Spinal cord (tissue), 10 donors: ENCODE measurements at places on chromosomes 3 and 15.

DNA sequence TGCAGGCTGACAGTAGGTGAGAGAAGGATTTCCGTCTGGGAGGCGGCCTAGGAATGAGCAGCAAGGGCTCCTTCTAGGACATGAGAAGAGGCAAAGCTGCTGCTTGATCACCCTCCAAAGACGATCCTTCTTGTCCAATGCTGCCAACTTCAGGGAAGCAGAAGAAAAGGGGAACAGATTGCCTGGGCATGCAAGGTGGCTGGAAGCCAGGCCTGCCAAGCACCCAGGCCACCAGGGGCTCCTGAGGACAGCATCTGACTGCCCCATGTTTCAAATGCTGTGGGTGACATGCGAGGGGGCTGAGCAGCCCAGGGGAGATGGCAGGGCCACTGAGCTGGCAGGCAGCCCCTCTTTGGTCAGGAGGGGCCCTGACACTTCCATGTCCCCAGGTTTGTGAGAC, 3.3 kb upstream of the GRIP2 start:
- DNase-seq = no peak

DNA sequence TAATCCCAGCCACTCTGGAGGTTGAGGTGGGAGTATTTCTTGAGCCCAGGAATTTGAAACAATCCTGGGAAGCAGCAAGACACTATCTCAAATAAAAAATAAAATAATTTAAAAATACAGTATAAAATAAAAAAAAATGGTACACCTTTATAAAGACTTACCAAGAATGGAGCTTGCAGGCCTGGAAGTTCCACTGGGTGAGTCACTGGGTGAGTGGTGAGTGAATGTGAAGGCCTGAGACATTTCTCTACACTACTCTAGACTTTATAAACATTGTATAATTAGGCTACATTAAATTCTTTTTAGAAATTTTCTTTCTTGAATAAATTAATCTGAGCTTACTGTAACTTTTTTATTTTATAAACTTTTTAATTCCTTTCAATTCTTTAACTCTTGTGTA, 609.1 kb upstream of the BCHE start:
- DNase-seq = no peak

- DNase-seq = no peak
Observed at GRCh38 chr3:90055666-90056065, 948.2 kb downstream of the EPHA3 start.

DNA sequence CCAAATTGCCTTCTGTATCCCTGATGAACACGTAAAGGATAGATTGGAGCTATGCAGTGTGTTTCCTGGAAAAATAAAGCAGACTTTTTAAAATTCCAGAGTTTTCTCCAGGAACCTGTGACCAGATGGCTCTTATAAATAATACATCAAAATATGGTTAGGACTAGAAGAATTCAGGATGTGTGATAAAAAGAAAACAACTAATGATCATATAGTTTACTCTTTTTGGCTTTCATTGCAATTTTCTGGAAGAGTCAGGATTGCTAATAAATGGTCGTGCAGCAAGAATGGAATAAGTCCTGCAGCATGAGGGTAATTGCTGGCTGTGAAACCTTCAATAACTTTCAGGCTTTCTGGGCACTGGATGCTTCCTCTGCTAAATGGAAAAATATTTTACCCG, 30.2 kb upstream of the DENND4A start:
- peak; percentile 45 for DNase-seq

DNA sequence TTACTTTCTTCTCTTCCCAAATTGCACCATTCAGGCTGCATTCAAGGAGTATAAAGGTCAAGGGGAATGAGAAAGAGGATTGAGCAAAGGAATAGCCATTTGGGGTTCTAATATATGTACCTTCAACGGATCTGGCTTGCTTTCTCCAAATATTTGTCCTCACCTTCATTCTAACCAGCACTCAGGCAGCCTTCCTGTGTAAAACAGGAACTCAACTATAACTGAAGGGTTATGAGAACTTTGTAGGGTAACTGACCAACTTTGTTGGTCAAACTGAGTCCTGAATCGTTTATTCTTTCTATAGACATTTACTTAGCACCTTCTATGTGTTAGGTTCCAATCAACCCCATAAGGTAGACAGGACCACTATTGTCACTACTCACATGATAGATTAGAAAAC, 5.1 kb upstream of the CPOX start:
- DNase-seq = no peak

DNA sequence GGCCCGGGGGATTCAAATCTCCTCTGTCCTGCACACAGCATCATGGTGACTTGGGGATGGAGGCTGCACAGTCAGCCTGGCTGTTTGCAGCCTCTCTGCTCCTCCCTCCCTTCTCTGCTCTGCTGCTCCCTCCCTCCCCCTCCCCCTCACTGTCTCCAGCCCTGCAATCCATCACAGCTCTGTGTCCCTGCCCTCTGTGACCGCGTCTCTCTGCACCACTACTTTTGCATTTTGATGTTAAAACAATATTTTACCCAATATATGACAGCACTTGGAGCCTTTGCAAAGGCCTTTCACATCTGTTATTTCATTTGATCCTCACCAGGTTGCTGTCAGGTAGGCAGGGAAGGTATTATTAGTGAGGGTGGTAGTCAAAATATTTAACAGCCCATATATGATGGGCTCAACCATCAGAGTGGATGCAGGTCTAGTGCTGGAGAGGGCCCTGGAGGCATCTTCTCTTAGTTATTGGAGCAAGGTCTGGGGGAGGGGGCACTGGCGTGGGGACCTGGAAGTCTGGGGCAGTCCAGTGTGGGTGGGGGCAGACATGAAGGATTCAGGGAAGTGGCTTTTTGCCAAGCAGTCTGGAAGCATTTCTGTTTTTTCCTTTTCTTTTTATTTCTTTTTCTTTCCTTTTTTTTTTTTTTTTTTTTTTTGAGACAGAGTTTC, 16.3 kb upstream of the VPS8 start:
- DNase-seq = no peak

DNA sequence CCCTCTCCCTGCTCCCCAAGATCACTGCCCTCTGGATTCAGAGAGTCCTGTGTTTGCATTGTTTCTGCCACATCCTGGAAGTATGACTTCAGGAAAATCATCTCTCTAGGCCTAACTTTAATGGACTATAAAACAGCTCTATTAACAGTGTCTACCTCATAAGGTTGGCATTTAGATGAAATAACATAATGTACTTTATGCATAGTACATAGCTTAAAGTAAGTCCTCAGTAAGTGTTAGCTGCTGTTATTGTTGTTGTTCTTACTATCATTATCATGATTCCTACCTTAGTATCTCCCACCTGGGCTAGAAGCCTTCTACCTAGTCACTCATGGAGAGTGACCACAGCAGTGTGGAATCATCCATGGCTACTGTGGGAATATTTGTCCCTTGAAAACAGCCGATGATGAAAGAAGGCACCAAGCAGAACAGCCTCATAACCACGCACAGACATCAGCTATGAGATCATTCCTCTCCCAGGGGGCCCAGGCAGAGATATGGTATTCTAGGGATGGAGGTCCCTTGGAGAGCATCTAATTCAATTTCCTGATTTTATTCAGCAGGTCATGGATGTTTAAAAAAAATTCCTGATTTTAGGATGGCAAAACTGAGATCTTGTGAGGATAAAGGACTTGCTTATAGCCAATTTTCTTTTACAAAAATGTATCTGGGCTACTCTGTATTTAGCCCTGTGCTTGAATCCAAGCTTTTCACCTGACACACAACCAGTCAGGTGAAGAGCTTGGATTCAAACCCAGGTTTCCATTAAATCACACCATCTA, 1.9 kb downstream of the FSD2 start:
- DNase-seq = no peak

- no peak for DNase-seq
Observed at GRCh38 chr3:100041328-100041749, 73.0 kb downstream of the FILIP1L start.

GRCh38 chr15:30001602-30002001, 81.2 kb upstream of the GOLGA8J start:
- peak; percentile 69 for DNase-seq

DNA sequence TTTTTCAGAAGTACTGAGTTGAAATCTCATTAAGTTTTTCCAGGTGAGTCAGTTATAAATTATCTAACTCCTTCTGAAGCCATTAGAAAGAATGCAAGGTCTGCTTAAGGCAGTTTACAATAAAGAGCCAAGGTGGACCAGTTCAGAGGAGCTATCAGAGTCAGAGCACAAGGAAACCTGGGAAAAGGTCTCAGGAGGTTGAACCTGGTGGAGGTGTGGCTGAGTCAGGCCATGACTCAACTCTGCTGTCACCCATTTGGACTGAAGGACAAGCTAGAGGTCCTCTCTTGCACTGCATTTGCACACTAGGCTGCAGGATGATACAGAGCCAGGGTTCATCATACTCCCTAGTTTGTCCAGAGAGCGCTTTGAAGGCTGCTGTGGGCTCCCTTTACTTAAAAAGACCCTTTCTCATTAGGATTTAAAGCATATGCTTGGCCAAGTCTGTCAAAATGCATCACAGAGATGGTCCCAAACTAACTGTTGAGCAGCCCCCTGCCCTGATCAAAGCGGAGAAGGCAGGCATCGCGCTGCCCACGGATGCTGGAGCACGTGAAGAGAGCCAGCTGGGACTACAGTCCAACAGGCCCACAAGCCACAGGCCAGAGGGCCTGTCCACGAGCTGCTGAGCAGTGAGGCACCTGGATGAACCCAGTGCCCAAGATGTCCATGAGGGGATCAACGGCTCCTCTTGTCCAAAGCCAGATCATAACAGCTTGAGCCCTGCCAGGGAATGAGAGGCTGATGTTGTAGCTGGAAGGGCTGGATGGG, 26.0 kb upstream of the MRPS22 start:
- no peak for DNase-seq

- no peak for DNase-seq
Observed at GRCh38 chr15:48566668-48567067, 78.8 kb downstream of the FBN1 start.

- DNase-seq = no peak
Observed at GRCh38 chr3:106768941-106769480, 608.2 kb upstream of the CCDC54 start.

DNA sequence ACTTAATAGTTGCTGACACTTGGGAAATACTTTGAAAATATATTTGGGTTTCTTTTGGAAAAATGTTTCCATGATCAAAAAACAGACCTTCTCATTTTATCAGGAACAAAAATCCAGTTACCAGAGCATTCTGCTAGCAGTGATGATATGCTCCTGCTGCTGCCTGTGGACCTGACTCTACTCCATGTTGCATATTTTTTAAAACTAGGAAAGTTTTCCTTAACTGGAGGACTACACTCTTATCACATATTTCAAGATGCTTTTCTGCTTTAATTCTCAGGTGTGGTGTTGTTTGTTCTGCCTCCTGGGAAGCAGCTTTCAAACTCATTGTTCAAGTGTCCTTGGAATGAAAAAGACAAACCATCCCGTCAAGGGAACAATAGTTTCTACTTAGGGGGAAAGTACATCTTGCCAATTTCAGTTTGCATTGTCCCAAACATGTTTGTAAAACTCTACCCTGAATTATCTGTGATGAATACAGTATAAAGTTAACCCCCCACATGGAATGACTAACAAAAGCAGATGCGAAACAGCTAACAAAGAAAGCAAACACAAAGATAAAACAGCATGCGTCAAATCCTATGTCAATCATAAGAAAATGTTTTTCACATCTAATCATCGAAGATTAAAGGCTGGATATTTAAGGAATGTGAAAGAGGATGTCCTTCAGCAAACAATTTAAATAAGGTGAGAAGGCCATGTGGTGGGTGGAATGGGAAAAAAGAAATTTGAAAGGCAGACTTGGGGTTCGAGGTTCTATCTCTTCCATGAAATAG, 40.1 kb upstream of the PSMD6 start:
- DNase-seq = no peak

GRCh38 chr3:47197287-47197686, 33.4 kb upstream of the SETD2 start:
- DNase-seq = no peak

DNA sequence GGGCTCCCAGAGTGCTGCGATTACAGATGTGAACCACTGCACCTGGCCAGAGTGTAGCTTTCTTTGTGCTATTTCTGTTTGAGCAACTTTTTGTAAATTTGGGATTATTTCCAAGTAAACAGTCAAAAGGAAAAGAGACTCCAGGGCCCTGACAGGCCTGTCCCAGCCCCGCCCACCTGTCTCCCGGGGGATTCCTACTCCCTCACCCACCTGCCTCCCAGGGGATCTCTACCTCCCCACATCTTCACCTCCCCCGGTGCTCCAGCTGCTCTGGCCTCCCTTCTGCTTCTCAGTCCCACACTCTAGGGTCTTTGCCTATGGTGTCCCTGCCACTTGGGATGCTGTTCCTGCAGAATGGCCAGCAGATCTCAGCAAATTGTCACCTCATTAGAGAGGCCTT, 7.0 kb downstream of the RHCG start:
- DNase-seq = no peak

DNA sequence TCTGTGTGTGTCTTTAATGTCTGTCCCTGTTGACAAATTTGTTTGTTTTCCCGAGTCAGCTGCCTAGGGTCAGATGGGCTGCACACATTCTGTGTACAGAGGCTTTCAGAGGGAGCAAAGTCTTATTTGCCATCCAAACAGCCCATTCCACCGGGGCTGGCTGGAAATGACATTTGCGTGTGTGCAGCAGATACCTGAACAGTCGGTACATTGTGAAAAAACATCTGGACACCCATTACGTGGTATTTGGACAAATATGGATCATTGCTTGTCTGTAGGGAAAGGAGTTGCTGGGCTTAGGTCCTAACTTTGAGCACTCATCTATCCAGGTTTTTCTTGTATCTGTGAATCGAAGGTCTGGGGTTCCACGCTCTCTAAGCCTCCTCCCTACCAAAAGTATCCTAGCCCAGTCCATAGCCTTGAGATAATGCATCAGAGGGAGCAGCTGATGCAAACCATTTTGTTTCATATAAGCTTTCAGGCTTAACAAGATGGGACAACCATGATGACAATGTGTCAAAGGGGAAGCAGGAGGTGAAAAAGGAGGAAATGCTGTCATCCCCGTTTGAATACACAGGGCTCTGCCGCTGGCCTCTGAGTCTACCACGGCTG, 22.2 kb upstream of the CMTM8 start:
- no peak for DNase-seq

GRCh38 chr3:155420406-155420805, 126.9 kb upstream of the STRIT1 start:
- DNase-seq = no peak

DNA sequence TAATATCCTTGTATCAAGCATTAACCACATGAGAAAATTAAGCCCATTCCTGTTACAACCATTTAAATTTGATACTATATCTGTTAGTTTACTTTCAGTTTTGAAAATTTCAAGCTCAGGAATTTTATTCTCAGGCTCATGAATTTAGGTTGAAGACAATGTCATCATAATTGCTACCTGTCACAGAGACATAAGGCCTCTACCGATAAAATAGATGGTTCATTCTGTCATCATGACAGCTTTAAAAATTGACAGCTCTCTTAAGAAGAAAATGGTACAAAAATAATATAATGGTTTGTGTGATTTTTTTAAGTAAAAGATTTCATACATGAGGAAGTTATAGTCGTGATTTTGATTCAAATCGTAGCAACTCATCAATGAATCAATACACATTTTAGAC, 1003.2 kb downstream of the ROBO1 start:
- DNase-seq = no peak

DNA sequence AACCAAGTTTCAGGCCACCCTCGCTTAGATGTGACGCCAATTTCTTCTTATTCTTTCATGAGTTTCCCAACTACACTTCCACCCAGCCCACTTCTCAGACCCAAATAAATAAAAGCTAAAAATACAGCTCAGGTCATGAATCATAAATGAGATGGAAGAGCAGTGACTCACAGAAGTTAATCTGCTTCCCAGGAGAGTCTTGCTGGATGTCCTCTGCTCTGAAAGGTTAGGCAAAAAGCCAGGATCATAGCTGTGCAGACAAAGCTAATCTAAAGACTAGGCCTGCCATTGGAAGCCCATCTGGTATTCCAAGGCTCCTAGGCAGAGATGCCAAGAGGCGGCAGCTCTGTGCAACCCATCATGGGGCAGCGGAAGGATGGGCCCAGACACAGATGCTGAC, 24.1 kb downstream of the SHC4 start:
- DNase-seq = no peak
